ENCODE measurements at places on chromosomes 11 and 22. TPM values are rescaled to one million over a fixed set of nuclear protein-coding genes. Genes with fewer than 3 reads are reported as not detected.
A peak's percentile ranks its signal among the peaks of the same experiment; 100 is the strongest.

The CFL1 gene
- total RNA-seq: 1,336 TPM

The PTPN5 gene
- not detected for total RNA-seq

The OR4X2 gene
- total RNA-seq: not detected

The FLRT1 gene
- total RNA-seq: not detected

The TRIM49D1 gene
- total RNA-seq: not detected

The BIK gene
- 11.8 TPM for total RNA-seq

The MMP13 gene
- total RNA-seq: not detected

The DMC1 gene
- 4.0 TPM for total RNA-seq

The CENPM gene
- 33.2 TPM for total RNA-seq

The CCDC73 gene
- total RNA-seq: not detected

The STX3 gene
- 27.9 TPM for total RNA-seq

- no peak for DNase-seq
These were observed 225.9 kb upstream of the SESN3 start for GRCh38 chr11:95456714-95457491.

DNA sequence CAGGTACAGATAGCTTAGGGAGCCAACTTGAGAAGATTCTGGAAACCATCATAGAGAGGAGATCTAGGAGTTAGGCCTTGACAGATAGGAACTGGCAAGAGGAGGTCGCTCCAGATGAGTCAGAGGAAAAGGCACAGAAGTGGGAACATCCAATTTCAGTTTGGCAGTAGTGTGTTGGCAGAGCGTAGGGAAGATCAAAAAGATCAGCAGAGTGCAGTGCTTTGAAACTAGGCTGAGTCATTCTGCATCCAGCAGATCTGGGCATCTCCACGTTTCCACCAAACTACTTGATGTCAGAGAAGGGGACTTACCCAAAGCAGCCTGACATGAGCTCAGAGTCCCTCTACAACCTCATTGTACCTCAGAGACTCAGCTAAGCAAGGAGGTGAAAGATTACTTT lies 58.5 kb downstream of the GAB4 start:
- DNase-seq: no peak

DNA sequence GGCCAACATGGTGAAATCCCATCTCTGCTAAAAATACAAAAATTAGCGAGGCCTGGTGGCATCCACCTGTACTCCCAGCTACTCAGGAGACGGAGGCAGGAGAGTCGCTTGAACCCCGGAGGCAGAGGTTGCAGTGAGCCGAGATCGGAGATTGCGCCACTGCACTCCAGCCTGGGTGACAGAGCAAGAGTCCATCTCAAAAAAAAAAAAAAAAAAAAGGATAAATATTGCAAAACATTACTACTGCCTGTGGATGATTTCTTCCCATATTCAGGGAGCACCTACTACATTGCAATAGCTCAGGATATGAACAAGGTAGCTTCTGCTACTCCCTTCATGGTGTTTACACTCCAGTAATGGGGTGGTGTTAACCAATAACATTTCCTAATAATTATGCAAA lies 980.6 kb downstream of the NTM start:
- no peak for DNase-seq

DNA sequence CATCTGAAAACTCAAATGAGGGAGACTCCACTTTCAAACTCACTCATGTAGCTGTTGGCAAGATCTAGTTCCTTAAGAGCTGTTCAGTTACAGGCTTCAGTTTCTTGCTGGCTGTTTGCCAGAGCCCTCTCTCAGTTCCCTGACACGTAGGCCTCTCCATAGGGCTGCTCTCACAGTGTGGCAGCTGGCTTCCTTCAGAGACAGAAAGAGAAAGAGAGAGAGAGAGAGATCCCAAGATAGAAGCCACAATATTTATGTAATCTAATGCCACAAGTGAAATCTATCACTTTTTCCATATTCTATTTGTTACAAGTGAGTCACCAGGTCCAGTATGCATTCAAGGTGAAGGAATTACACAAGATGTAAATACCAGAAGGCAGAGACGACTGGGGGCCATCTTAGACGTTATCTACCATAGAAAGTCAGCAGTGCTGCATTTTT lies 168.8 kb downstream of the RCN1 start:
- no peak for DNase-seq

DNA sequence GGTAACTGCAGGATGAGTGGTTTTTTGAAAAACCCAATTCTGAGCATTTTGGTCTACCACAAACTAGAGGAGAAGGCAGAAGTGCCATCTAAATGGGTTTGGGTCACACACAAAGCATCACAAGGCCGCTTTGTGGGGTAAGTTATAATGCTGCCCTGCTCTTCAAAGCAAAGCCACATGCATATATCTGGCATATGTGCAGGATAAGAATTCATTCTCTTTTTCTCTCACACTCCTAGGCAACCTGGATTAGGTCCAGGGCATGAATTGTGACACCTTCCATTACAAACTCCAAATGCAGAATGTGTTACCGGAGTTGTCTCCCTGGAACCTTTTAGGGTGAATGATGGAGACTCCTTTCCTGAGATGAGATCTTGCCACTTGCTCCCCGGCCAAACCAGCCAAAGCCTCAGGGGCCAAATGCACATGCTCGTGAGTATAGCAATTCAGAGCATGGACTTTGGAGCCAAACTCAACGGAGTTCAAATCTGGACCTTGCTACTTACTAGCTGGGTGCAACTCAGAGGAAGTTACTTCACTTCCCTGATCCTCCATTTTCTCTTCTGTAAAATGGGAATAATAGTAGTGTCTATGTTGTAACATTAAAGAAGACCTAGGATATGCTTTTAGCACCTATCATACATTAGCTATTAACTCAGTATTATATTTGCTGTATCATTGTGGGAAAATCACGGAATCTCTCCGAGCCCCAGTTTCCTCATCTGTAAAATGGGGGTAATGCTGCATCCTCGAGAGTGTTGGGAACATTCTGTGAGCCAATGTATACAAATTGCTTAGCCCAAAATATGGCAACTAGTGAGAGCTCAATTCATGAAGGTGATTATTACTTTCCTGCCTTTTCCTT lies 96.6 kb downstream of the COMMD9 start:
- no peak for DNase-seq

- DNase-seq: no peak
These were observed 10.4 kb upstream of the ARHGAP8 start for GRCh38 chr22:44741929-44742328.

DNA sequence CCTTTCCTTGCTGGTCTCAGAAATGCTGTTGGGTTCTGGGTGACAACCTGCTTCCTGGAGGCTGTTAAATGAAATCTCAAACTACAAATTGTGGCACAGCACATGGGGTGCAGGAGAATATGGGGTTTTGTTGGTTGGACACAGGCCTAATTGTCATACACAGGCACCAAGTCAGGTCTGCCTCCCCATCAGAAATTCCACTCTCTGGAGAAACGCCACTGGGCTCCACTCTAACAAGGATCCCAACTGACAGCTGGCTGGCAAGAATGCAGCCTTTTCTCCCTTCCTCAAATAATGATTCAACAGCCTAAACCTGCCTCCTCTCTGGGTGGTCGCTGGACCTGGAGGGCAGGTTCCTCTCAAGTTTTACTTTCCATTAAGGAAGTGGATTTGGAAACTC lies 177.8 kb upstream of the NARS2 start:
- no peak for DNase-seq

DNA sequence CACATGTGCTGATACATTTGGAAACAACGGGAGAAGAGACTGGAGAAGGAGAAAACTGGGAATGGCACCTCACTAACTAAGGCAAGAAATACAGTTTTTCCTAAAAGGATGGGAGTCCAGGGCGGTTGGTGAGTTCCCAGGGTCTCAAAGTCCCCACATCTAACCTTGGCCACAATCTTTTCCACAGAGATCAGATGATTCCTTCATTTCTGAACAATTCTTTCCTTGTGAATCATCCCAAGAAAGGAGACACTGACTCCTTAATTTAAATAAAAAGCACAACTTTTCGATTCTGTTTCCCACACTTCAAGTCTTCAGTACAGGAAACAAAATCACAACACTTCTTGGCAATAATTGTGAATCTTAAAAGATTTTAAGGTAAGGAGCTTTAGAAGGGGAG lies 384.7 kb downstream of the DCDC1 start:
- DNase-seq: peak; percentile 34

DNA sequence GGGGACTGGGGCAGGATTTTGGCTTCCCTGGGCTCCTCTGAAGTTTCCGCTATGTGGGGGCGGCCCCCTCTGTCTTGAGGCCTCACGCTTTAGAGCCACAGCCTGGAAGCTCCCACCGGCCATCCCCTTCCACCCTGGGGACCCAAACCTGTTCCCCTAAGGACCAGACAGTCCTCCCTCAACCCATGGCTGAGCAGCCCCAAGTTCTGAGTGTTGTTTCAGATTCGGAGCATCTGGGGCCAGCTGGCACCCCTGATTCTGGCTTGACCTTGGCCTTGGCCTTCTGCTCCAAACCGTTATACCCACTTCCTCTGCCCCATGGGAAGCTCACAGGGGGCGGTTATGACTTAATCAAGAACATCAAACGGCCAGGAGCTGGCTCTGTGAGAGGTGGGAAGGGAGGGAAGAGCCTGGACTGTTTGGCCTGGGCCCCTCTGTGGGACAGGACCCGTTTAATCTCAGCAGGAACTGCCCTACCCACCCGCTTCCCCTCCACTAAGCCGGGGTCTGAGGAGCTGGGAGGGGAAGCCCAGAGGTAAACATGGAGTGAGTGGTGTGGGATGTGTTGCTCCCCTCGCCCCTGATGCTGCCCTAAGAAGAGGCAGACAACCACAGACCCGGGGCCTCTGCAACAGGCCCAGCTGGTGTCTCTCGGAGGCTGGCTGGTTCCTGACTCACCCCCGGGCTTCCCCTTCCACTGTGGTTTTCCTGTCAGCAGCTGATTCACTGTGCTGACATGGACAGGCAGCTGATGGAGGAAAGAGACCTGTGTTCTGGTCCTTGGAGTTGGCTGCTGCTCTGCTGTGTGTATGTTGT lies 3.4 kb downstream of the CD82 start:
- peak; percentile 88 for DNase-seq

DNA sequence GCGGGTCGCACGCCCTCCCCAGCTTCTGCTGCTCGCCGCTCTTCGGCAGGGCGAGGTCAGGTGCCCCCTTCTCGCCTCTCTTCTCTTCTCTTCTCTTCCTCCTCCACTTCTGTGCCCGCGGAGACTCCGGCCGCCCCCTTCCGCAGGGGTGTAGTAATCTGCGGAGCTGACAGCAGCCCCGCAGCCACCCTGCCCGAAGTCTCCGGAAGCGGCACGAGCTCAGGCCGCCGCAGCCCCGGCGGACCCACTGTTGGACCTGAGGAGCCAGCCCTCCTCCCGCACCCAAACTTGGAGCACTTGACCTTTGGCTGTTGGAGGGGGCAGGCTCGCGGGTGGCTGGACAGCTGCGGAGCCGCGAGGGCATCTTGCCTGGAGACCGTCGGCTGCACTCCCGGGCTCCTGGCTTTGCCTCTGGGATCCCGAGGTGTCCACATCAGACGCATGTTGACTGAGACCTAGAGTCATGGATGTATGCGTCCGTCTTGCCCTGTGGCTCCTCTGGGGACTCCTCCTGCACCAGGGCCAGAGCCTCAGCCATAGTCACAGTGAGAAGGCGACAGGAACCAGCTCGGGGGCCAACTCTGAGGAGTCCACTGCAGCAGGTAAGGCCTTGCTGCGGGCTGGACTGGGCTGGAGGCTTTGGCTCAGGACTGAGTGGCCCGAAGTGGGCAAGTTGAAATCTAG lies 486 bp downstream of the STIM1 start:
- peak; percentile 34 for DNase-seq

GRCh38 chr22:48474881-48475280 lies 1352.8 kb downstream of the BRD1 start:
- no peak for DNase-seq

GRCh38 chr11:88813233-88813915 lies 252.4 kb downstream of the GRM5 start:
- no peak for DNase-seq

- DNase-seq: no peak
These were observed 13.2 kb downstream of the PPARA start for GRCh38 chr22:46163557-46163888.

DNA sequence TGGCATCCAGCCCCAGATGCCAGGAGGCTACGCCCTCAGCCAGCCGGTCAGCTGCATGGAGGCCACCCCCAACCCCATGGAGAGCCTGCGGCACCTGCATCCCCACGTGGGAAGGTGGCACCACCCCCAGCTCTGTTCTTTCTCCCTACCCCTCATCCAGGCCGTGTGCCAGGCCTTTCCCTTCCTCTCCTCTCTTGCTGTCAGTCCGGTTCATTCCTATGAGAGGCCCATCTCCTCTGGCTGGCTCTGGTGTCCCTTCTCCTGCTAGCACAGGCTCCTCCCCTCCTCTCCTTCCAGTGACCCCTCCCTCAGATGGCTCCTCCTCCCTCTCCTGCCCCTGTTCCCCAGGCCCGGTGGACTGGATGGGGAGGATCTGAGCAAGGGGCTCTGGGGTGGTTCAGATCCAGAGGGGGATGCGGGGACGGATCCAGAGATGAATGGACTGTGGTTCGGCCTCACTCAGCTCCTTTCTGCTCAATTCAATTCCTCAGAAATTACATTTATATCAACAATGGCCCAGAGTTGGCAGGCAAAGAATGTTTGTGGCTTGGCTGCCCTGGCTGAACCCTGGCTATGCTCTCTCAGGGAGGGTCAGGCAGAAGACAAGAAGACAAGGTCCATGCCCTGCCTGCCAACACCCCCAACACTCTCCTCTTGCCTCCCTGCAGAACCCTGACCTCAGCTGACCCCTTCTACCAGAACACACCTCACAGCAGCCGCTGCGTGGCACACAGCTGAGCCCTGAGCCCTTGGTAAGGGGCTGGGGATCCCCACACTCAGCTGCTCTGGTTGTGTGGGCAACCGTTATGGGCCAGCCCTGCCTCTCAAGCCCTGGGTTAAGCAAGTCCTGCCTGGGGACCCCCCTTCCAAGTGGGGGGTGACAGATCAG lies 18.5 kb upstream of the LRRC10B start:
- DNase-seq: no peak
